Hepatic stellate cell (primary cell): ENCODE measurements at places on chromosomes 6 and 20.

DNA sequence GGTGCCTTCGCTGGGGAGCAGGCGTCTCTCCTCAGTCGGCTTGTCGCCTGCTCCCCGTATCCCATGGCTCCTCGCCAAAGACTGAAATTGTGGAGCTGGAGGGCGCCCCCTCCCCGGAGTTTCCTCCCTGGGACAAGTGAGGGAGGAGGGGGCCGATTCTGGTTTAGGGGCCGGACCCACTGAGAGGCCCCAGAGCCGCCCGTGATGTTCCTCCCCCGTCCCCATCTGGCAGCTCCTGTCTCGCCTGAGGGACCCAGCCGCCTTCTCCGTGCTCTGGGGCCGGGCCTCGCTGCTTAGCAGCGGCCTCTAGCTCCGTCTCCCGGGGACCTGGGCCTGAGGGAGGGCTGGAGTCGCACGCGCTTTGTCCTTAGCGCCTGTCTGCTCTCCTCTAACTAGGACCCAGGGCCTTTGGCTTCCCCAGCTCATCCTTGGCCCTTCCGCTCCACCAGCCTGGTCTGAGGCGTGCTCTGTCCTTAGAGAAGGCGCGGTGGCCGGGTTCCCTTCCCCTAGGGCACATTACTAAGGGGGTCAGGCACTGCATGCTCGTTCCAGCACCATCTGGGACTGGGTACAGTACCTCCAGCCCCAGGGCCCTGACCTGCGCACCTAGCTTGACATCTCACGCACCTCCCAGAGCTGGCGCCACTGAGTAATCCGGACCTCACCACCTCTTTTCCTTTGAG lies 29.7 kb downstream of the SLC12A5 start:
- no peak for DNase-seq

DNA sequence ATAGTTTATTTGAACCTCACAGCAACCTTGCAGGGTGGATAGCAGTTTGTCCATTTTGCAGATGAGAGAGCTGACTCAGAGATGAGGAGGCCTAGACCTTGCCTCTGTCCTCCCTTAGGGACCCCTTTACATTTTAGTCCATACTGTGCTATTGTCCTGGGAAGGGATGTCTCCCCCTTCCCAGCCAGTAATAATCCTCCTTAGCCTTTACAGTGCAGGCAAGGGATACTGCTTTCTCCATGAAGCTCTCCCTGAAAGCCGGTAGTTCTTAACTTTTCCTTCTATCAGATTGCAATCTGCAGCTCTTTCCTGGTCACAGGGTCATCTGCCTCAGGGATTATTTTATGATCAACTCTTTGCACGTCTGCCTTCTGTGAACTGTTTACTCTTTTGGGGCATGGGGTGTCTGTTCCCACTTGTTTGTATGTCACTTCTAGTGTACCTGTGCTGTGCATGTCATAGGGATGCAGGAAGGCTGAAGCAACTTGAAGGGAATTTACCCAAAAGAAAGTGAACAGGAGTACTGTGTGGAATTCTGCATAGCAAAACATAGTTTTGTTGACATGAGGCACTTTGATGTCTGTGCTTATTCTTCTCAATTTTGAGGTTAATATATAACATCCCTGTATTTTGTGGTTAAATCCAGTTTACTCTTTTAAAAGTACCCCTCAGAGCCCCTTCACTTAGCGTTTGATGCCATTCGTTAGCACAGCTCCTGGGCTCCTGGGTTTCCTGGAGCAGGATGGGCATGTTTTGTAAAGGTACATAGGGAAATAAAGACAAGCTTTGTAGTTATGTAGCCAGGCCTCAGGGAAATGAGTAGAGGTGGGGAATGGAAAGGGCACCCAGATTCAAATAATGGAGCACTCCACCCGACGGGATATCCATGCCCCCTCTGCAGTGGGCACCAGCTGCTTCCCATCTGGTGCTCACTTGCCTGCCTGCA lies 38.1 kb downstream of the DHX35 start:
- no peak for DNase-seq

DNA sequence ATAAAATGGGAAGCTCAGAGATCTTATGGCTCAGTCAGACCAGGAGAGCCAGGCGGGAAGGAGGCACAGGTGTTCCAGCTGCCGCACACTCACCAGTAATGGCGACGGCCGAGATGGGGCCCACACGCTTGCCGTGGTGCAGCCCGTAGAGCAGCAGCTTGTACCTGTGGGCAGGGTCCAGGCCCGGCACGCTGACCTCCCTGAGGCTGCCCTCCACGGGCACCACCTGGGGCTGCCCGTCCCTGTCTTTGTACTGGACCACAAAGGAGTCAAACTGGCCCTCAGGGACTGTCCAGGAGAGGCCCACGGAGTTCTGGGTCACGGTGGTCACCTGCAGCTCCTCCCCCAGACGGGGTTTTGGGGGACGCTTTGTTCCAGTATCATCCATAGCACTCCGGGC lies 31.2 kb downstream of the CYP21A2 start:
- DNase-seq = no peak

GRCh38 chr6:167118006-167118405 lies 4.9 kb upstream of the CCR6 start:
- no peak for DNase-seq

DNA sequence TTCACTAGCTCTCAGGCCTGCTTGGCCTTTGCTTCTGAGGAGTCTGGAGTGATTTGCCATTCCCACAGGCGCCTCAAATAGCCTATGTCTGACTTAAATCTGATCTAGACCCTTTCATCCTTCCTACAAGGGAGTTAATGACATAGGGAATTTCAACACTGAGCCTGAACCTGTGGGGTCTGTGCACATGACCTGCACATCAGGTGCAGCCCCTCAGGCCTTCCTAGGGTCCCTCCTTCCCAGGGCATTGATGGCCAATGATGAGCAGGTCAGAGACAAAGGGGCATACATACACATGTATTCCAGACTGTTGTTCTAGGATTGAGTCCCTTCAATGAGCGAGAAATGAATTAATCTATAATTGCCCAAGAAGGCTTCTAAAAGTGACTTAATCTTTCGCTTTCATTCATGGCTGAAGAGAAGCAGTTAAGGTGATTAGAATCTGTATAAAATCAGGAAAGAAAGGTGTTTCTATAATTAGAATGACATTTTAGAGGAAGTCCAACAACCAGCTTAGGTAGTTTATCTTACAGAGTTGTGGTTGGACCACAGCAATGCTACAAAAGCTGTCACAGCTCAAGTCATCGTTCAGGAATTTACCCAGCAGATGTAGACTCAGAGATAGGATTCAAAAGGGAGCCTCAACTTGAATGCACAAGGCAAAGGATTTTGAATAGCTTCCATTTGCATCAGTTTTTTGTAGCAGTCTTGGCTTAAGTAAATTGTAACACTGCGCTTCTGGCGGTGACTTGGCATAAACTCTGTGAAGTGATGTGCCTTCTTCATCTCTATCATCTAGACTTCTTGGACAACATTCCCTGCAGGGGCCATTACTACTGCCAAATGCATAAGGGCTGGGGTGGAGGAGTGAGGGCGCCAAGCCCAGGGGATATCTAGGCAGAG lies 27.0 kb upstream of the TBC1D7 start:
- peak; percentile 82 for DNase-seq

- DNase-seq = no peak
These were observed 11.1 kb upstream of the CDK5RAP1 start for GRCh38 chr20:33412484-33412838.

GRCh38 chr6:40735121-40735520 lies 148.0 kb upstream of the LRFN2 start:
- DNase-seq = no peak
